ENCODE measurements at places on chromosomes 16 and 17.

DNA sequence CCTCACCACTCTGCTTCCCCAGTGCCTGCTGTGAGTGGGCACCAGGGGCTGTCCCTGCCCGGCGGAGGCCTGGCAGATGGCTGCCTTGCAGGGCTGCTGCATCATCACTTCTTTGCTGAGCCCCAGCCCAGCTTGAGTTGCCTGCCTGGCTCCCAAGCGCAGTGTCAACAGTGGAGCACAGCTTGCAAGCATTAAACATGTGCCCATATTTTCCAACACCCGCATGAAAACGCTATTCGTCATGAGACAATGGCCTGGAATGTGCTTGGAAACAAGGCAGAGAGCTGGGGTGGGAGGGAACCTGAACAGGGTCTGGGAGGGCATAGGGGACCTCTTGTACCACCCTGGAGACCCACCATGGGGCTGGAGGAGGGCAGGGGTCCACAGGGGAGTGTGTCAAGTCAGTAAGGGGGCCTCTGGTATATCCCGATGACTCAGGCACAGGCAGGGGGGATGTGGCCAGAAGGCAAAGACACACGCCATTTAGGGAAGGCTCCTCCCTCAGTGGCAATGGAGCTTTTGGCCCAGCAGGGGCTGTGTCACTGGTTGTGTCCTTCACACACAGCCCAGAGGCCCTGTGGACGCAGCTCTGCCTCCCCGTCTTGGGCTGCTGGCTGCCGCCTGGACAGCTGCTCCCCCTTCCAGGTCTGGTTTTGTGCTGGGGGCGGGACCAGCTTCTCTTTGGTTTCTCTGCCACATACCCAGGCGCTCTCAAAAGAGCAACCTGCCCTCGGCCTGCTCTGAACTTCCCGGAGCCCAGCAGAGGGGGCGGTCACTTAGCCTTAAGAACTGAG lies 17.4 kb upstream of the MTSS2 start:
- no peak for DNase-seq

DNA sequence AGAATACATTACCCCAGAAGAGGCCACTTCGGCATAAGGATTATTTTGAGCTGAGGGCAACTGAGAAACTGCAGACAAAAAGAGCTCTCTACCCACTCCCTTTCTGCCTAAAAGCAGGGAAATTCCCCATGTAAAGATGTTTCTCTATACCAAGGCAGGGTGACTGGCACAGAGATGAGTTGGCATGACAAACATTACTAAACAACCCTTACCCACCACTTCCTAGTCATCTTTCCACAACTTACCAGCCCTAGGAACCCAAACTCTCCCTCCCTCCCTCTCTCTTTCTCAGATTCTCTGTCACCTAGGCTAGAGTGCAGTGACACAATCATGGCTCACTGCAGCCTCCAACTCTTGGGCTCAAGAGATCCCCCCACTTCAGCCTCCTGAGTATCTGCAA lies 68.6 kb downstream of the EMP2 start:
- DNase-seq = no peak

- DNase-seq = no peak
Measured at GRCh38 chr17:15270628-15271381, 5.7 kb upstream of the PMP22 start.

- no peak for DNase-seq
Measured at GRCh38 chr16:89791278-89791995, 25.0 kb downstream of the FANCA start.

DNA sequence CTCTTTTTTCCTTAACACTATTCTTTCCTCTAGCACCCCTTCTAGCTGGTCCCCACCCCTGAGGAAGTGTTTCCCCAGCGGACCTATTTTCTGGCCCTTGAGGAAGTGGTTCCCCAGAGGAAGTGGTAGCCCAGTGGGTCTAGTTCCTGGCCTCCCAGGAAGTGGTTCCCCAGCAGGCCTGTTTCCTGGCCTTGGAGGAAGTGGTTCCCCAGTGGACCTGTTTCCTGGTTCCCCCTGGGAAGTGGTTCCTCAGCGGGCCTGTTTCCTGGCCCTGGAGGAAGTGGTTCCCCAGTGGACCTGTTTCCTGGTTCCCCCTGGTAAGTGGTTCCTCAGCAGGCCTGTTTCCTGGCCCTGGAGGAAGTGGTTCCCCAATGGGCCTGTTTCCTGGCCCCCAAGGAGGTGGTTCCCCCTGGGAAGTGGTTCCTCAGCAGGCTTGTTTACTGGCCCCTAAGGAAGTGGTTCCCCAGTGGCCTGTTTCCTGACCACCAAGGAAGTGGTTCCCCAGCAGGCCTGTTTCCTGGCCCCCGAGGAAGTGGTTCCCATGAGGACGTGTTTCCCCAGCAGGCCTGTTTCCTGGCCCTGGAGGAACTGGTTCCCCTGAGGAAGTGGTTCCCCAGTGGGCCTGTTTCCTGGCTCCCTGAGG lies 58.3 kb downstream of the NTN1 start:
- DNase-seq = no peak

DNA sequence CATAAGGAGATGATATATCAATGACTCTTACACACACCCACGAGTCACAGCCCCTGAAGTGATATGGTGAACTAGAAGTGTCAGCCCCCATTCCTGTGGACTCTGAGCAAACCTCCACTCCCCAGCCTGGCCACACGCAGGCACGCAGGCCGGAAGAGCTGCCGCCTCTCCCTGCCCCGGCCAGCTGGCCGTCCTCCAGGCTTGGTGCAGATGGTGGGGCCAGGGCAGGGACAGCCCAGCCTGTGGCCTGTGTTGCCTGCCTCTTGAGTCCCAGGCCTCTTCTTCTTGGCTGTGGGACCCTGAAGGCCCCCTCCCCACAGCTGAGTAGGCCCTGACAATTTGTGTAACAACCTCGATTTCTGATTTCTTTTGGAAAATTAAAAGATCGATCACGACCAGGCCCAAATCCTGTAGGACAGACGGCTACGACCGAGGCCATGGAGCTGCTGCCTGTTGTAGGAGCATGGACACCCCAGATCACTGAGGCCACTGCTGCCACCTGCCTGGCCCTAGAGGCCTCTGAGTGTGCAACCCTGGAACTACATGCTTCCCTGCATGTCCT lies 10.0 kb upstream of the MPRIP start:
- no peak for DNase-seq

DNA sequence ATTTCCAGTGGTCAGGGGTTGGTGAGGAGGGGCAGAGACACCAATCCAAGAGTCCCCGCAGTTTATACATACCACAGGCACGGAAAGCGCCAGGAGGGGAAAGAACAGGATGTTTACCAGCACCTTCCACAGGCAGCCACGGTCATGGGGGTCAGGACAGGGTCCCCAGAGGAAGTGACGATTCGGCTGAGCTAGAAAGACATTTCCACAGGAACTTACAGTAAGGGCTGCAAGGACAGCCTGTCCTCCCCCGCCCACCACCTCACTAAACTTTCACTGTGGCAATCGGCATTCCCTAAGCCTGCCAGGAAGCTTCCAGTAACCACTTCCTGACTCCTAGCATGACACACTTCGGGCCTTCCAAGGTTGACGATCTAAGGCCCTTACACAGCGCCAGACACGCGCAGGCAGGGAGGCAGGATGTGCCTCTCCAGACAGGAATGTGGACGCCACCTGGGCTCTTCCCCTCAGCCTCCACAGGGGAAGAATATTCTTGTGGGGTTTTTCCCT lies 1.2 kb upstream of the MT2A start:
- no peak for DNase-seq

DNA sequence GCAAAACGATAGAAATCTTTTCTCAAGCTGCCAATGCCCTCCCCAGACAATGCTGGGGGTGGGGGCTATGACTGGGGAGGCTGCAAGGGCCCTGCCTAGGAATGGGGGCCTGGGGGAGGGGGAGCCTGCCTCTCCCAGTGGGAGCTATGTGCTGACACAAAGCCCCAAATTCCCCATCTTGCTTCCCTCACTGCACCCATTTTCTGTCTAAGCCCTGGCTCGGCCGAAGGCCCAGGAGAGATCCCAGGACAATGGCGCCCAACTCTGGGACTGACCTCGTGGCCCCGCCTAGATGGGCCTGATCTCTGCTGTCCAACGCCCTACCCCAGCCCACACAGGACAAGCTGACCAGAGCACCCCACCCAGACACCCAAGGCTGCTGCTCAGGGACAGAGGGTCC lies 11.1 kb upstream of the KCNJ12 start:
- no peak for DNase-seq

- peak; percentile 68 for DNase-seq
Measured at GRCh38 chr17:35312790-35313711, 60.4 kb downstream of the SLFN11 start.

DNA sequence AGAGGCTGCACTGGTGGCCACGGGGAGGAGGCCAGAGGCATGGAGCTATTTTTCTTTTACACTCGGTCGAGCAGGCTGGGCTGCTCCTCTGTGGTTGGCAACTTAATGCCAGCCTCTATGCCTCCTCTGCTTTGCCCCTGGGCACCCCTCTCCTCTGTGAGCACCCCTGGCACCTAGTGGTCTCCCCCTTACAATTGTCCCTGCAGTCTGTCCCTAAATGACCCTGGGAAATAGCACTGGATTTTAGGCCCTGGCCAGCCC lies 27.0 kb downstream of the LRRC75A start:
- DNase-seq = no peak

DNA sequence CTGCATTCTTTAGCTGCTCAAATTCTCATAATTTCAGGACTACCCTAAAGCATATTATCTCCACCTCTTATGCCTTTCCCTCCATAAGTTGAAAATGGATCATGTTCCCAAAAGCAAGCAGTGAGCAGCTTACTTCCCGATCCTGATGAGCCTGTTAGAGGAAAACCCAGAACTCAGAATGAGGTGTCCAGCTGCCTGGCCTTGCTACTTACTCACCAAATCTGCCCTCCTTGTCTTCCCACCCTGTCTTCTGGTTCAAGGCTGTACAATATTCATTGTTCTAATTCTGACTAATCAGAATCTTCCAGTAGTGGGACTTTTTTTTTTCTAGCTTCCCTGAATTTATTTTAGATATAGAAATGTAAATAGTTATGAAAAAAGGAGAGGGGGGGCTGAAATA lies 10.8 kb downstream of the LYRM1 start:
- no peak for DNase-seq

- no peak for DNase-seq
Measured at GRCh38 chr16:88779406-88780141, 5.4 kb downstream of the PIEZO1 start.

GRCh38 chr17:32757963-32758362 lies 119.0 kb downstream of the MYO1D start:
- DNase-seq = no peak
